Esophagus muscularis mucosa (tissue), 4 donors: ENCODE measurements at places on chromosomes 11 and 22.

DNA sequence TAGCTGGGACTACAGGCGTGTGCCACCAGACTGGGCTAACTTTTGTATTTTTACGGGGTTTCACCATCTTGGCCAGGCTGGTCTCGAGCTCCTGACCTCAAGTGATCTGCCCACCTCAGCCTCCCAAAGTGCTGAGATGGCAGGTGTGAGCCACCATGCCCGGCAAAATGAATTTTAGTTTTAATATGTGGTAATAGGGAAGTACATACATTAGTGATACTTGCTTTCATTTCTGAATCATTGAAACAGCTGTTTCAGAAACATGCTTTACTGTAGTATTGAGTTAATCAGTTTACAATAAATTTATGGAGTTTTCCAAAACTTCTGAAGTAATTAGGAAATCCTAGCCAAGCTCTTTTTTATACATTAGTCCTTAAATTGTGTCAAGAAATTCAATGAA lies 15.6 kb downstream of the PCF11 start:
- no peak overlapping the region for H3K27ac ChIP-seq
- H3K4me1 ChIP-seq, result peaks cover 69% of the 10 kb centered on the region
- H3K4me3 ChIP-seq, result no peak overlapping the region
- no peak for DNase-seq
- no peaks in the 10 kb centered on the region for H3K27me3 ChIP-seq

- DNase-seq, result no peak
- H3K27ac ChIP-seq, result peak overlapping the region; percentile 78
- no peaks in the 10 kb centered on the region for H3K36me3 ChIP-seq
- H3K4me1 ChIP-seq, result peaks cover 28% of the 10 kb centered on the region
- no peak overlapping the region for H3K4me3 ChIP-seq
Observed at GRCh38 chr22:25153961-25154666, 45.5 kb upstream of the CRYBB3 start.

DNA sequence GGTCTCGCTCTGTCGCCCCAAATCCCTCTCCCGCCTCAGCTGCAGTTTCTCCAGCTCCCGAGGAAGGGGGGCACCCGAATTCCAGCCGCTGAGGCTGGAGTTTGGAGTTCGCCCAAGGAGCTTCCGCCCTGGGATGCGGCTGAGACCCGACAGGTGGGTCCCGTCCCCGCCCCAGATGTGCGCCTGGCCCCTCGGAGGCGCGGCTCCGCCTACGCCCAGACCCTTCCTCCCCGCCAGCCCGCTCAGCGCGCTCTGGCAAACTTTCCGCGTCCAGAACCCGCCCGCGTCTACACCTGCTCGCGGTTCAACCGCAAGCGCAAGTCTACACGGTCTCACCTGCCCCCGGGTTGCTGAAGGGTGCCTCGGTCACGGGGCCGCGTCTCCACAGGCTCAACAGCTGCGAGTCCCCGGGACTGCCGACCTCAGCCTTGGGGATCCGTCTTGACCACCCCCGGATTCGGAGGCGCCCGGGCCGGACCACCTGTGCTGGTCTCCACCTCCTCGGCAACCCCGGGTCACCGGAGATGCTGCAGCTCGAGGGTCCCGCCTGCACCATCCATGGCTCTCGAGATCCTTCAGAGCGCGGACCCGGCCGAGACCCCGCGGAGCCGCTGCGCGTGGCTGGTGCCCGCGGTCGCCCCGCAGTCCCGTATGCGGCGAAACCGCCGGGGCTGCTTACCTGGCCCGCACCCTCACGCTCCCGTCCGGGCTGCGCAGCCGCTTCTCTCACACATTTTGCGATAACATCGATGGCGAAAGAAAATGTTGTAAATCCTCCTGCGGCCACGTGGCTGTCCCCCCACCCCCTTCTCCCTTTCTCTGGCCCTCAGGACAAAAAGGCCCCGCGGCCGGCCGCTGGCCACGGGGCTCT lies 63.6 kb downstream of the NFAM1 start:
- H3K36me3 ChIP-seq, result no peaks in the 10 kb centered on the region
- H3K27ac ChIP-seq, result peak overlapping the region; percentile 53
- H3K4me3 ChIP-seq, result peak overlapping the region; percentile 69

GRCh38 chr22:31036671-31037550 lies 44.2 kb upstream of the SMTN start:
- H3K4me3 ChIP-seq, result peak overlapping the region; percentile 31
- H3K4me1 ChIP-seq, result peaks cover 53% of the 10 kb centered on the region
- no peaks in the 10 kb centered on the region for H3K36me3 ChIP-seq
- peak overlapping the region; percentile 87 for H3K27ac ChIP-seq
- no peaks in the 10 kb centered on the region for H3K27me3 ChIP-seq

DNA sequence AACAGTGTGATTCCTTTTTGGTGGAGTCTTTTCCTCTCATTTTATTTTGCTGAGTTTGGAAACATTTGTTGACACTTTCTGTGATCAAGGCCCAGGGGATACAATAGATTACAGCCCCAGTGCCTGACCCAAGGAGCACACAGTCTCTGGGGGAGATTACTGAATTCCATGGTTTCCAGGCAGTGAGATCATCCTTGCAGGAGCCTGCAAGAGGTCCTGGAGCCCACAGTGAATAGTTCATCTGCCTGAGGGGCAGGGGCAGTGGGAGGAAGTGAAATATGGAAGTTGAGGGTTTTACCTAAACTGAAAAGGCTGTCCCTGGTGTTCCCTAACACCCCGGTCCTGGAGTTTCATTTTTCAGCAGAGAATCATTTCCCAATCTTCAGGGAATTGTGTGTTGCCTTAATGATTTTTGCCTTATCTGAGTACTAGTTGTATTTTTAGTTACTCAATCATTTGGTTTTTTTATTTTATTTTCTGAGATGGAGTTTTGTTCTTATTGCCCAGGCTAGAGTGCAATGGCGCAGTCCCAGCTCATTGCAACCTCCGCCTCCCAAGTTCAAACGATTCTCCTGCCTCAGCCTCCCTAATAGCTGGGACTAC lies 7.7 kb downstream of the CCS start:
- DNase-seq, result no peak
- H3K27me3 ChIP-seq, result no peaks in the 10 kb centered on the region
- H3K27ac ChIP-seq, result no peak overlapping the region
- H3K4me1 ChIP-seq, result peaks cover 22% of the 10 kb centered on the region
- peaks cover 44% of the 10 kb centered on the region for H3K36me3 ChIP-seq

DNA sequence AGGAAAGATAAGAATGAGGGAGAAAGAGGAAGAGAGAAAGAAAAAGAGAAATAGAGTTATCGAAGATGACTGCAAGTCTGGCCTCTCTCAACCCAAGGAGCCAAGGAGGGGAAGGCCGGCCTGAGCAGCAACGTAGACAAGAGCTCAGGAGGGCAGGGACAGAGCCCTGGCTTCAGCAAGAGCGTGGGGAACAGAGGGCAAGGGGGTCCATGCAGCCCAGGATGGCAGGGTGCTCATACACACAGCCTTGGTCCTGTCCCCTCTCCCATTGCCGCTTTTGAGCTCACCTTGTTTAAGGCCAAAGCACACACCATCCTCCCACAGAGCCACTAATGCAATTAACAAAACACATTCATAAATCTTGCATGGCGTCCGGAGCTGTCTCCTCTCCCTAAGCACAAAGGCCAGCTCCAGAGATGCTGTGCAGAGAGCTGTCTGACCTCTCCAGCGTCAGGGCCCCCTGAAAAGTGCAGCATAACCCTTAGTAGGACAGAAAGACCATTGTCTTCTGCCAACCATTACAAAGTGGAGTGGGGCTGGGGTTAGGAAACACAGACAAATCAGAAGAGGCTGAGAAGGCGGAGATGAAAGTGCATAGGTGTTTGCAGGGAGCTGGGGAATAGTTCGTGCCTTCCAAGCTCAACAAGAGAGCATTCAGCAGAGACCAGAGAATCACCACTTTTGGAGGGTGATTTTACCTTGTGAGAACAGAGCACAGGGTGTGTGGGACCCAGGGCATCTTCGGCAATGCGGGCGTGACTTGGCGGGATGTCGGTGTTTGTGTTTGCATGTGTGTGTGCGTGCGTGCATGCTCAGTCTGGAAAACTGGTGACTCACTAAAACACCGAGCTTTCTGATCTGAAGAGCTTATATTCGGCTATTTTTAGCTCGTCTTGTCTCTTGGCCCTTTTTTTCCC lies 28.2 kb upstream of the JAM3 start:
- no peaks in the 10 kb centered on the region for H3K36me3 ChIP-seq
- no peaks in the 10 kb centered on the region for H3K27me3 ChIP-seq
- H3K27ac ChIP-seq, result peak overlapping the region; percentile 96
- H3K4me1 ChIP-seq, result peaks cover 79% of the 10 kb centered on the region

DNA sequence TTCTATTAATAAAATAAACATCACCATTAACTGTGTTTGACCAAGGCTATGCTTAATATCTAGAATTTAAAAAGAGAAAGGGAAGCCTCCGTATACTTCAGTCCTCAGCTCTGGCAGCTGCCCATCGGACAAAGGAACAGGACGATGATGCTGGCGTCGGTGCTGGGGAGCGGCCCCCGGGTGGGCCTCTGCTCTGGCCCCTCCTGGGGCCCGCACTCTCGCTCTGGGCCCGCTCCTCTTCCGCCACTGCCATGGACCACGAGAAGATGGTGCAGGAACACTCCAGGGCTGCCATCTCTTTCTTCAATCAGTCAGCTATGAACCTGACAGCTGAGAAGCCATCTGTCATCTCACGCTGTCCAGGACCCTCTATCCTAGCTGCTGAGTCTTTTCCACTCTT lies 25.3 kb downstream of the PDHX start:
- H3K36me3 ChIP-seq, result no peaks in the 10 kb centered on the region
- H3K27ac ChIP-seq, result no peak overlapping the region
- peaks cover 38% of the 10 kb centered on the region for H3K4me1 ChIP-seq
- no peak for DNase-seq
- no peak overlapping the region for H3K4me3 ChIP-seq
- no peaks in the 10 kb centered on the region for H3K27me3 ChIP-seq

- no peak overlapping the region for H3K4me3 ChIP-seq
- H3K4me1 ChIP-seq, result peaks cover 9% of the 10 kb centered on the region
- H3K27ac ChIP-seq, result no peak overlapping the region
- no peak for DNase-seq
Observed at GRCh38 chr11:122633219-122633829, 22.2 kb upstream of the UBASH3B start.

DNA sequence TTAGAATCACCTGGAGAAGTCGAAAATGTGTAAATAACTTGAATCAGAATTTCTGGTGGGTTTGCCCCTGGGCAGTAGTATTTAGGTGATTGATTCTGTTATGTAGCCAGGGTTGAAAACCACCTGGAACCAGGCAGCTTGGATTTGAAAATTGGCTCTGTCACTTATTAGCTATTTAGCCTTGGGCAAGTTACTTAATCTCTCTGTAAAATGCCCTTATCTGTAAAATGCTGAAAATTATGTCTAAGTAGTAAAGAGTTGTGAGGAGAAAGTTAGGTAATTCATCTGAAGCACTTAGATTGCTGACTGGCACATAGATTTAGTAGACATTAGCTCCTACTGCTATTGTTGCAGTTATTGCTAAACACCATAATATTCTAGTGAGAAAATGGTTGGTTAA lies 49.3 kb downstream of the PPME1 start:
- no peak overlapping the region for H3K4me3 ChIP-seq
- no peak for DNase-seq
- H3K27me3 ChIP-seq, result no peaks in the 10 kb centered on the region
- no peak overlapping the region for H3K27ac ChIP-seq

GRCh38 chr11:108221911-108222573 lies 396 bp downstream of the NPAT start:
- H3K27me3 ChIP-seq, result no peaks in the 10 kb centered on the region
- H3K4me1 ChIP-seq, result peaks cover 44% of the 10 kb centered on the region
- peak overlapping the region; percentile 95 for H3K27ac ChIP-seq
- no peak for DNase-seq
- peak overlapping the region; percentile 76 for H3K4me3 ChIP-seq

DNA sequence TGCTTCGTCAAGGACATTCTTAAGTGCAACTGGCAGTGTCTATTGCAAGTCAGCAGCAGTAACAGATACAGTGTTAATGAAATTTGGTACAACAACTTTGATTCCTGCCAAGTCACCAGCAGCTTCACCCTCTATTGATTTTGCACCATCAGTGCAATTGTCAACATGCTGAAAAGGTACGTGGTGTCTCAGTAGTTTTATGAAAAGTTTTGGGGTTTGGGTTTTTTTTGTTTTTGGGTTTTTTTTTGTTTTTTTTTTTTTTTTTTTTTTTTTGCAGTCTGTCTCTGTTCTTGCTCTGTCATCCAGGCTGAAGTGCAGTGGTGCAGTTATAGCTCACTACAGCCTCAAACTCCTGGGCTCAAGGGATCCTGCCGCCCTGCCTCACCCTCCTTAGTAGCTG lies 19.1 kb upstream of the GRIK4 start:
- no peaks in the 10 kb centered on the region for H3K4me1 ChIP-seq
- no peaks in the 10 kb centered on the region for H3K36me3 ChIP-seq
- DNase-seq, result no peak
- H3K27ac ChIP-seq, result no peak overlapping the region

DNA sequence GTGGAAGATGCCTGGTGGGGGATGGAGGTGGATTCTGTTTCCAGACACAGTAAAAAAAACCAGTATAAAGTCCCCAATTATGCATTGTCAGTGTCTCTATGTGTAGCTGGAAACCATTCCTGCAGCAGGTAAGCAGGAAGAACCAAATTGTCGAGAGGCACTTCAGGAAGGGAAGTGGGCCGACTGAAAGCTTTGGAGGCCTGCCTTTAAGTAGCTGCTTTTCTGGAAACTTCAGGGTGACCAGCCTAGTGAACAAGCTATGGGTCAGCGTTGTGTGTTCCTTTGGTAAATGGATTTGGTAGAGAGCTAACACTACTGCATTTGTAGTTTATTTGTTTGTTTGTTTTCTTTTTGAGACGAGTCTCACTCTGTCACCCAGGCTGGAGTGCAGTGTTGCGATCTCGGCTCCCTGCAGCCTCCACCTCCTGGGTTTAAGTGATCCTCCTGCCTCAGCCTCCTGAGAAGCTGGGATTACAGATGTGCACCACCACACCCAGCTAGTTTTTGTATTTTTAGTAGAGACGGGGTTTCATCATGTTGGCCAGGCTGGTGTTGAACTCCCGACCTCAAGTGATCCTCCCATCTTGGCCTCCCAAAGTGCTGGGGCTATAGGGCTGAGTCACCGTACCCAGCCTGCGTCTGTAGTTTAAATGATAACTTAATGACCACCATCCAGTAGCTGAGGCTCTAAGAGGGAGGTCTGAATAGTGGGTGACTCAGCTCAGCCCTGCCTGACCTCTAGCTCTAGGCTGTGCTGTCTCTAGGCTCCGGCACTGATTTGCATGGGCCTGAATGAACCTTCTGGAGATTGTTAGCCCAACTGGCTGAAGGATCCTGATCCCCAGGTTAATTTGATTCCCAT lies 12.8 kb downstream of the PTPRJ start:
- peaks cover 9% of the 10 kb centered on the region for H3K4me1 ChIP-seq
- no peaks in the 10 kb centered on the region for H3K27me3 ChIP-seq
- no peak overlapping the region for H3K4me3 ChIP-seq

DNA sequence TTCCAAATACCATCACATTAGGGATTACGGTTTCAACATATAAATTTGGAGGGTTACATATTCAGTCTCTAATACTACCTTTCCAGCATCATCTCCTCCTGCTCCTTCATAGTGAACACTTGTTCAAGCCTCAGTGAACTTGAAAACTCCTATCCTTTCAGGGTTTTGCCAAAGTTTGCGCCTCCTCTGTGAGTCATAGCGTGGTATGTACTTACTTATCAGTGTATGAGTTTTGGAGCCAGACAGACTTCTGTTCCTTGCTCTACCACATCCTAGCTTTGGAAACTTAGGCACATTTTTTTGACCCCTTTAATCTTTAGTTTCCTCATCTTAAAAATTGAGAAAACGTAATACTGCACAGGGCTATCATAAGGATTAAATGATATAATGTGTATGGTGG lies 160.1 kb upstream of the ZC3H12C start:
- H3K27ac ChIP-seq, result no peak overlapping the region
- no peaks in the 10 kb centered on the region for H3K4me1 ChIP-seq
- H3K4me3 ChIP-seq, result no peak overlapping the region
- H3K27me3 ChIP-seq, result no peaks in the 10 kb centered on the region
- H3K36me3 ChIP-seq, result no peaks in the 10 kb centered on the region
- no peak for DNase-seq

- no peaks in the 10 kb centered on the region for H3K4me1 ChIP-seq
- no peaks in the 10 kb centered on the region for H3K36me3 ChIP-seq
- H3K4me3 ChIP-seq, result no peak overlapping the region
- DNase-seq, result no peak
Observed at GRCh38 chr11:129710423-129710822, 105.2 kb upstream of the TMEM45B start.
